ENCODE measurements at places on chromosomes 4 and X.

DNA sequence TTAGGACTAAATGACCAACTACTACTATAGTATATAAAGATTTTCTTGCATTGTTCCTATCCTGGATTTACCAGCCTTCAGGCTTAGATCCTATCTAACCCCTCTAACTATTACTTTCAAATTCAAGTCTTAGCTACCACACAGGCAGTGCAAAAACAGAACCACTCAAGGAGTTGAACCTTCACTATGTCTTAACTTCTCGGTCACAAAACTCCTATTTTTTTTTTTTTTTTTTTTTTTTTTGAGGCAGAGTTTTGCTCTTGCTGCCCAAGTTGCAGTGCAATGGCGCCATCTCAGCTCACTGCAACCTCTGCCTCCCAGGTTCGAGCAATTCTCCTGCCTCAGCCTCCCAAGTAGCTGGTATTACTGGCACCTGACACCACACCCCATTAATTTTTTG is 6.3 kb upstream of the FAM200B start:
- no peak for DNase-seq

DNA sequence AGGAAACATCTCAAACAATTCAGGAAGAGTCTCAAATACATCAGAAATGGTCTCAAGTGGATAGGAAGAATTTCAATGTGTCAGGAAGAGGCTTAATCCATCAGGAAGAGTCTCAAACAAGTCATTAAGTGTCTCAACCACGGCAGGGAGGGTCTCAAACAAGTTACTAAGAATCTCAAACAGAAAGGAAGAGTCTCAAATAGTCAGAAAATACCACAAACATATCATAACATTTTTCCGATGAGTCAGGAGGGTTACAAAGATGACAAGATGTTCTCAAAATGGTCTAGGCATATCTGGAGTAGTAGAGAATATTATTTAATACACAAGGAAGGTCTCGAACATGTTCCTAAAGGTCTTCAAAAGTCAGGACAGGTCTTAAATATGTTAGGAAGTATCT is 109.3 kb upstream of the USP9X start:
- DNase-seq: no peak

GRCh38 chr4:97215409-97215941 is 927.8 kb downstream of the STPG2 start:
- DNase-seq: no peak

DNA sequence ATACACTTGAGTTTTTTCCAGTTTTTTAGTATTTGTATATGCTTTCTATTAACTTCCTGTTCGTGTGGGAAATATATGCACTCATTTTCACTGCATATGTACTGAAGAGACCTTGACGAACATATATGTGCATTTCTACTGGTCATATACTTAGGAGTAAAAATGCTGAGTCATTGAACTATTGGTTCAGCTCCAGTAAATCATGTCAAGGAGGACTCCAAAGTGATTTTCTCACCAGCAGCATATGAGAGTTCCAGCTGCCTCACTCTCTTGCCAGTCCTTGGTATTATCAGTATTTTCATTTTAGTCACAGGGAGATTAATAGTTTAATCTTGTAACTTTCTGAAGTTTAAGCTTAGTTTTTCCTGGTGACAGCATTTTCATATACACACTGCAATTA is 2750.2 kb downstream of the ARAP2 start:
- no peak for DNase-seq

DNA sequence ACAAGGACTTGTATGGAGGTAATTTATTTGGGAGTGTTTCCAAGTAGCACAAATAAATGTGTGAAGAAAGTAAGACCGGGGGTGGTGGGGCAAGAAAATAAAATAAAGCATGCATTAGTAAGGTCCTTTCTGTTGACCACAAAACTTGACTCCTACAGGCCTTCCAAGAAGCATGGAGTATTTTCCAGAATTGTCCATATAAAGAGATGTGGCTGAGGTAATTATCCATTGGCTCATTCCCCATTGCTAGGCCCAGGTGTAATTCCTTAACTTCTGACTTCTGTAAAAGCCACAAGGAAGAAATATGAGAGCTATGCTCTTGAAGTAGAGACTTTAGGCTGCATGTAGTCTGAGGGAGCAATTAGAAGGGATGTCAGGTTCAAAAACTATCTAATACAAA is 430.5 kb upstream of the PABPC4L start:
- DNase-seq: no peak

GRCh38 chr4:14908635-14909034 is 93.6 kb upstream of the CPEB2 start:
- no peak for DNase-seq

All from NCI-H2171 treated with DMSO at 0.1 percent for 48 hours (cell line).